ENCODE measurements at places on chromosomes 4 and X.

DNA sequence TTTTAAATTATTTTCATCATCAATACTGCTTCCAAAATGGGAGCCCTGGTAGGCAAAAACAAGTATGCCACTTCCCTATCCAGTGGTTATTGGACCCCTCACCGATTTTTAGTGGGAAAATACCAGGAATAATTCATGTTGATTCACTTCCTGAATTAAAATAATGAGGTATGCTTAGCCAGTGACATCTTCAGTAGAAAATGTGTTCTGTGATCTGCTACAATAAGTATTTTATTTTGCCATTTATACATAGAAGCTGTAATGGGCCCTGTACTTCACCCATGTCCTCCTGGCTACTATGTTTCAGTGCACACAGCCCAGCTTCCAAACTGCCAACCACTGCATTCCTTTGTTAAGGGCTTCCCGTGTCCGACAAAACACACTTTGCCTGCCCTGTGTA is 41.0 kb upstream of the KLHL34 start:
- DNase-seq: no peak

- no peak for DNase-seq
Observed at GRCh38 chr4:150106886-150107285, 28.6 kb downstream of the DCLK2 start.

DNA sequence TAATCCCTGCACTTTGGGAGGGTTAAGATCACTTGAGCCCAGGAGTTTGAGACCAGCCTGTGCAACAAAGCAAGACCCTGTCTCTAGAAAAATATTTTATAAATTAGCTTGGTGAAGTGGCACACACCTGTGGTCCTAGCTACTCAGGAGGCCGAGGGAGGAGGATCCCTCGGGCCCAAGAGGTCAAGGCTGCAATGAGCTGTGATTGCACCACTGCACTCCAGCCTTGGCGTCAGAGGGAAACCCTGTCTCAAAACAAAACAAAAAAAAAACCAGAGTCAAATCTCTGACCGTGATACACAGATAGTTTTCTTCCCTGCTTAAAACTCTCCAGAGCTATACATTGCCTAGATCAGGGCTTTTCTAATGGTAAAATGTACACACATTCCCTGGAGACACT is 53.5 kb downstream of the CHST7 start:
- no peak for DNase-seq

GRCh38 chr4:17562157-17562556 is 14.8 kb upstream of the LAP3 start:
- peak; percentile 34 for DNase-seq

DNA sequence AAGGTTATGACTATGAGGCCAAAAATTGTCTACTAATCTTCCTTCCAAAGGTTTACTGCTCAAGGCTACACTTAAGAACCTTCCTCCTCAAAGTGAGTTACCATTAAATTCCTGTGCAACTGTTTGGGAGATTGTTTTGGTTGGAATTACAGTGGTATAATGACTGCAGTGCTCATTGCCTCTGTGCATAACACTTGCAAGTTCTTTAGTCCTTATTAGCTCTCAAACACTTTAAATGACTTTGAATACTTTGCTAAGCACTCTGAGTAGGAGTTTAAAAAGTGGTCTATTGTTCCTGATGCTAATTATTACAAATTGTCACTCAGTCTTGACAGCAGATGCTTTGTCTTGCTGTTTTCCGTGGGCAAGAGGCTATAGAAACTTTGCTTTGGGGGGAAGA is 422.8 kb upstream of the PABPC4L start:
- DNase-seq: no peak

DNA sequence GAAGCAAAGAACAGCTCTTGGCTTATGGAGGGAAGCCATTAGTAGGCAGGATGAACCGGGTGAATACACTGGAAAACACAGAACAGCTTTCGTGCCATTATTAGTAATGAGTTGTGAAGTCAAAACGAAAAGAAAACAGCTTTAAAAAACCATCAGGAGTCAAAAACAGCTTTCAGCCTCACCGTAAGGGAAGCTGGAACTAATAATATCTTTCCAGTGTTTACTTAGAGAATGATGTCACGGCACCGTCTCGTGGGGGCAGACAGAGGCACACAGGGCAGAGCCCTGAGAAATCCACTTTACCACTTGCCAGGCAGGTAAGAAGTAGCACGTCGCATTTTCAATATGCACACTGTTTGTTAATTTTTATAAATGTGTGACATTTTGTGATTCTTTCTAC is 37.9 kb upstream of the HMX1 start:
- DNase-seq: no peak

GRCh38 chr4:92646826-92647225 is 343.1 kb downstream of the GRID2 start:
- DNase-seq: no peak
